ENCODE measurements at places on chromosomes 2 and 18.

- no peak for DNase-seq
Observed at GRCh38 chr2:222998459-222998858, 53.5 kb upstream of the KCNE4 start.

GRCh38 chr2:226159875-226160479 lies 639.6 kb downstream of the IRS1 start:
- DNase-seq, result no peak

DNA sequence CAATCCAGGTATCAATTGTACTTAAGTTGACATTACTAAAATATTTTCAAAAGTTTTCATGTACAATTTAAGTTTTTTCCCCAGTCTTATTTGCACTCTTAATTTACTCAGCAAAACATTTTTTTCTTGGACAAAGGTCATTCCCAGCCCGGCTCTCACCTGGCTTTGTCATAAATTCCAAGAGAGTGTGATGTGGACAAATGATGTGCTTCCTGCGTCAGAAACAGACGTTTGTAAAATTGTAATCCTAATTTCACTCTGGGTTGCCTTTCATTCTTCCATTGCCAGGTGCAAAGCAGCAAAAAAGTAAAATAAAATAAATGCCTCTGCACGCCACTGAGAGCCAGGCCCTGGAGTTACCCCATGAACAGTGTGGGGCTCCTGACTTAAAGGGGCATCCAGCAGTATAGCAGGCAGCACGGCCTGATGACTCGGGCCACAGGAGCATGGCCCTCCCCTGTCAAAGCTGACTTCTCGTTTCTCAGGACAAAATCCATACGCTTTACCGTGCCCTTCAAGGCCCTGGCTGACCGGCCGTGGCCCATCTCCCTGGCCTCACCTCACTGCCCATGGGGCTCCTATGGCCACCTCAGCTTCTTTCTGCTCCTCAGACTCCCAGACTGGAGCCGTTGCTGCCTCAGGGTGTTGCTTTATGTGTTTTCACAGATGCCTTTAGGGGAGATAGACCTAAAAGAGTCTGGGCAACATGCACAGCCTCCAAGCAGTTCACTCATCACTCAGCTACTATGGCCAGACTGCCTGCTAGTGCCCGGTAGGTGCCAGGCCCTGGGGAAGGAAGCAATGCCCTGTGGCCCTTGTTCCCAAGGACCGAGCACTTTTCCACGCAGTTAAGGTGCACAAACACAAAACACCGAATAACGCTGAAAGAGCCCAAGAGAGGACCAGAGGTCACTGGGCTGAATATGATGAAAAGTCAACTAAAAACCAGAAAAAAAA lies 7.6 kb upstream of the TMEM185B start:
- DNase-seq, result no peak

- DNase-seq, result no peak
Observed at GRCh38 chr2:148716378-148716920, 71.9 kb downstream of the EPC2 start.

DNA sequence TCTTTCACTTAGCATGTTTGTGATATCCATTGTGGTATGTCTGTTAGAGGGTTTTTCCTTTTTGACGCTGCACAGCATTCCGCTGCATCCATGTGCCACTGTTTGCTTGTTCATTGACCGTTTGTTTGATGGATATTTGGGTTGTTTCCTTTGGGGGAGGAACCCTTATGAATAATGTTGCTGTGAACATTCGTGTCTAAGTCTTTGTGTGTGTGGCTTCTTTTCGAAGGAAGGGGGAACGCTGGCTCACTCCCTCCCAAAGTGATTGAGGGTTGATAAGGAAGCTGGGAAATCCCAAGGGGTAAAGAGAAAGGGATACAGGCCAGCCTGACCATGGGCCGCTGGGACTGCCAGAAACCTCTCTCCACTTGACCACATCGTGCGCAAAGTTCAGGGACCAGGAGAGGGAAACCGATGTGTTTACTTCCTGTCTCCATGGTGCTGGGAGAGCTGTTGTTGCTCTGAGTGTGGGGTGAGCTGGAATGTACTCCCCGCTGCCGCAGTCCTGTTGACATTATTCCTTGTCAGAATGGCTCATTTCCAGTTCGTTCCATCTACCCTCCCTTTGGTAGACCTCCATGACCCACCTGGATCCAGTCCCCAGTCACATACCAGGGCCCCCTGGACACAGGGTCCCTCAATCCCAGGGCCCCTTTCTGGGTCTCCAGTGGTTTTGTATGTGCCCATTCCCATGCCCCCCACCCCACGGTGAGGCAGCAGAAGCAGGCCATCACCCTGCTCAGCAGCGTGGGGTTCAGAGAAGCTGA lies 39.6 kb downstream of the HS1BP3 start:
- no peak for DNase-seq

DNA sequence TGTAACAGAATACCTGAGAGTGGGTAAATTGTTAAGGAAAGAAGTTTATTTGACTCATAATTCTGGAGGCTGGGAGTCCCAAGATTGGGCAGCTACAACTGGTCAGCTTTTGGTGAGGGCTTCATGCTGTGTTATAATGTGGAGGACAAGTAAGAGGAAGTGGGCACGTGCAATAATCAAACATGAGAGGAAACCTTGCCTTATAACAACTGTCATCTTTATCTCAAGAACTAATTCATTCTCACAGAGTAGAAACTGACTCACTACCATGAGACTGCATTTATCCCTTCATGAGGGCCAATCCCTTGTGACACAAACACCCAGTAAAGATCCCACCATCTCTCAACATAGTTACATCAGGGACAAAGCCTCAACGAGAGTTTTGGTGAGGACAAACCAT lies 318.1 kb upstream of the NT5C1B start:
- DNase-seq, result no peak

GRCh38 chr2:132977812-132978529 lies 308.0 kb upstream of the LYPD1 start:
- no peak for DNase-seq

GRCh38 chr2:108635630-108636354 lies 83.5 kb upstream of the RANBP2 start:
- no peak for DNase-seq

GRCh38 chr2:64938607-64939285 lies 50.5 kb upstream of the SLC1A4 start:
- no peak for DNase-seq

GRCh38 chr18:39571511-39571910 lies 2005.9 kb upstream of the CELF4 start:
- no peak for DNase-seq

GRCh38 chr2:83565181-83565580 lies 893.9 kb downstream of the SUCLG1 start:
- DNase-seq, result no peak

GRCh38 chr2:12870692-12871091 lies 154.0 kb downstream of the TRIB2 start:
- no peak for DNase-seq

- DNase-seq, result no peak
Observed at GRCh38 chr2:214772443-214773015, 37.0 kb downstream of the BARD1 start.

GRCh38 chr18:48815179-48815515 lies 135.6 kb downstream of the SMAD7 start:
- no peak for DNase-seq

- DNase-seq, result no peak
Observed at GRCh38 chr2:37020212-37020886, 54.0 kb upstream of the STRN start.

DNA sequence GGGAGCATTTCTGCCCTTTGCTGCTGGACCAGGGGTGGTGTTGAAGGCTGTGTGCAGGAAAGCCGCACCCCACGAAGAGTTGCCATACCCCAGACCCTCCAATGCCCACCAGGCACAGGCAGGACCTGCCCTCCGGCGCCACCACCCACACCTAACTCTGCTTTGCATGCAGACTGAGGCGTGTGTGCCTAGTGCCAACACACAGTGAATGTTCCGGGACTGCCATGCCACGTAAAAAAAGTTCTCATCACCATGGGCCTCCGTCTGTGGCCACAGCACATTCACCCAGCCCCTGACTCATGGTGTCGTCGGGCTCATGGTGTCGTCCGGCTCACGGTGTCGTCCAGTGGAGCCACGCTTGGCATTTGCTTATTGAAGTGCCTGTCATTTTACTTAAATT lies 184.9 kb upstream of the RAB6C start:
- no peak for DNase-seq

- DNase-seq, result peak; percentile 51
Observed at GRCh38 chr2:207530160-207531031, 634 bp downstream of the CREB1 start.

GRCh38 chr2:39379643-39380524 lies 57.2 kb downstream of the MAP4K3 start:
- no peak for DNase-seq

DNA sequence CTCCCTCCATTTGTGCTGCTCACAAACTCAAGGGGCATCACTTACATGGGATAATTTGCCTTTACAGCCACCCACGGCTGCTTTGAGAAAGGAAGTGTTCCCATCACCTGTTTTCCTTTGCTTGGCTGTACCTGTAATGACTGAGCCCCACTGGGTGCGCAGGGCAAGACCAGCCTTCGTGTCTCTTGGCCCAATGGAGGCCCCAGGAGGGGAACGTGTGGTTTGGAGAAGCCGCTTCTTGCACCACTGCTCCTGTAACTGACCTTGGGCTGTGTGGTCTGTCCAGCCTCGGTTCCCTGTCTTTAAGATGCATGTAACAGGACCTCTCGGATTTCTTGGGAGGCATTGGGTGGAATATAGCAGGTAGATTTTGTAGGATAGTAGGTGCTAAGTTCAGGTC lies 41.1 kb downstream of the LDLRAD4 start:
- no peak for DNase-seq

Measured in activated CD4-positive, alpha-beta T cell treated with anti-CD3 and anti-CD28 coated beads, Interleukin-2, amount 50 U/mL, for 1 hour (primary cell).